Fibroblast of the aortic adventitia (primary cell): ENCODE measurements at places on chromosomes 1 and 21. TPM values are rescaled to one million over a fixed set of nuclear protein-coding genes. Genes with fewer than 3 reads are reported as not detected.

Gene SLAMF8
- not detected in 2 replicates for total RNA-seq

- peak; percentile 34 for DNase-seq
Observed at GRCh38 chr1:42379794-42380585, 602 bp upstream of the RIMKLA start.

Gene PROK1
- total RNA-seq, result not detected in 2 replicates

DNA sequence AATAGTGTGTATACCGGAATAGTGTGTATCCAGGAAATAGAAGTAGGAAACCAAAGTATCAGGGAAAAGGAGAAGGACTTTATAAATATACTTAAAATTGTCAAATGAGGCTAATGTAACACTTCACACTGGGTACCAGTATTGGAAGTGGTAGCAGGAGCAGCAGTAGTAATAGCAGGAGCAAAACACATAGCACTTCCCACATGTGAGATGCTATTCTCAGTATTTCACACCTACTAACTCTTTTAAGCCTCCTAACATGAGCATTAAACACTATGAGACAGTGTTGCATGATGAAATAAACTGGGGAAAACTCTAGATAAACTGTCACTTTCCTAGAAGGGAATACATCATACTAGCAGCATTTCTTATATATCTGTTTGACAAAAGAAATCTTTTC lies 376.7 kb downstream of the VAV3 start:
- no peak for DNase-seq

Gene FAM151A
- not detected in 2 replicates for total RNA-seq

Gene FCRL6
- total RNA-seq, result not detected in 2 replicates

- DNase-seq, result peak; percentile 42
Observed at GRCh38 chr1:235782601-235783000, 84.1 kb downstream of the LYST start.

Gene MYOC
- 0.36 and 3.8 TPM in 2 replicates for total RNA-seq

Gene PLPPR4
- 1.1 and 2.8 TPM in 2 replicates for total RNA-seq

- no peak for DNase-seq
Observed at GRCh38 chr1:98975113-98975512, 29.5 kb downstream of the PLPPR5 start.

DNA sequence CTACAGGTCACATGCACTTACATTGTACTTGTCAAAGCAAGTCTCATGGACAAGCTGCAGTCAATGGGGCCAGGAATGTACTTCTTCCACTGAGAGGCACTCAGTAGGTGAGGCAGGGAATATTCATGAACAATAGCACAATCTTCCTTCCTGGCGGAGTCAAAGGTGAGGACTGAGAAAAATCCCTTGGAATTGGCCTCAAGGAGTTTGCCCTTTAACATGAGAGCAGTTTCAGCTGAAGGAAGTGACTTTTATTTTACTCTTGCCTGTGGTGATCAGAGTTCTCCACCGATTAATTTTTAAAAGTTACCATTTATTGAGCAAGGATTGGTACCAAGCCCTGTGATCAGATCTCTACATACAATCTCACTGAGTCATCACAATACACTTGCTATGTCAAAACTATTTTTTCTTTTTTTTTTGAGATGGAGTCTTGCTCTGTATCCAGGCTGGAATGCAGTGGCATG lies 11.2 kb upstream of the AK2 start:
- DNase-seq, result peak; percentile 59
